ENCODE measurements at places on chromosomes 11 and 22. TPM values are rescaled to one million over a fixed set of nuclear protein-coding genes. Genes with fewer than 3 reads are reported as not detected.

The SLC6A5 gene
- not detected for total RNA-seq

The KRTAP5-3 gene
- not detected for total RNA-seq

The FSHB gene
- total RNA-seq = not detected

The MRPL16 gene
- 19.9 TPM for total RNA-seq

The OR2AT4 gene
- not detected for total RNA-seq

The FDXACB1 gene
- 1.5 TPM for total RNA-seq

The SEPTIN5 gene
- 17.0 TPM for total RNA-seq

The OR8G1 gene
- not detected for total RNA-seq

The PHLDB1 gene
- 79.9 TPM for total RNA-seq

The ANKRD42 gene
- 11.4 TPM for total RNA-seq

The IL10RA gene
- not detected for total RNA-seq

The UQCR10 gene
- total RNA-seq = 39.0 TPM

All from placental pericyte (primary cell).